ENCODE measurements at places on chromosomes 11 and 22.

- no peak for DNase-seq
These were observed 100.0 kb downstream of the ADAMTS15 start for GRCh38 chr11:130548491-130548833.

DNA sequence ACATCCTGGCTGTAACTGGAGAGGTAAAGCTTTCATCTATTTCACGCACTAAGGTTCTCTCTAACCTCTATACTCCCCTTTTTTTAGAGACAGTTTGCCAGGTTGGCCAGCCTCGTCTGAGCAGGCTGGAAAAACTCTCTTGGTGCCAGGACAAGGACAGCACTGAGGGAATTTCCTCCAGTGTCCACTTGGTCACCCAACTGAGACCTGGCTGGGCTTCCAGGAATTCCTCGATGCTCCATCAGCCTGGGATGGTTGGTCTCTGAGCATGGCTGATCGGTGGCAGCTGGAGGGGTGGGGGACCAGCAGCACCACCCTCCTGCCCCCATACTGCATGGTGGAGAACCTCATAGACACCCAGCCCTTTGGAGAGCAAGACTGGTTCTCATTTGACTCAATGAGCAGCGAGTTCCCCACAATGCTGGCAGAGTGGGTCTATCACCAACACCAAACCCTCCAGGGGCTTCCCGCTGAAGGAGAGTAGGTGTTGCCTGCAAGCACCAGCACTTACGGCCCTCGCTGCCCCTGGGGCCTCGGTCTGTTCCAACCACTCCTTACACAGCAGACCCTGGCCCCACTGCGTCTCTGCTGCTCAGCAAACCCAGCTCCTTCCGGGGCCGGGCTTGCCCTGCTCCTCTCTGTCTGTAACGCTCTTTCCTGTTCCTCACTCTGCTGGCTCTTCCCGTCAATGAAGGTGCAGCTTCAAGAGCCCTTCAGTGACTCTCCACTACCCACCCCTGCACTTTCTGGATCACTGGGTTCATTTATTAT, 122.2 kb downstream of the ST3GAL4 start:
- DNase-seq, result no peak

DNA sequence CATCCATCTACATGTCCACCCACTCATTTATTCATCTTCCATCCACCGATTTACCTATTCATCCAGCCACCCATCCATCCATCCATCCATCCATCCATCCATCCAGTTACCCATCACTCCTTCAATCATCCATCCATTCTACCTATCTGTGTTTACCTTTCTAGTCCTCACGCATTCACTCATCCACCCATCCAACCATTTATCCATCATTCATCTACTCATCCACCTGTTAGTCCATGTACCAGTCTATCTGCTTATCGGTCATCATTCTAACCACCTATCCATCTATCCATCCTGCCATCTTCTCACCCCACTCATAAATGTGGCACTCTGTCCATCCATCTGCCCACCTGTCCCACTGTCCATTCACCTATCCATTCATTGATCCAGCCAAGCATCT, 21.9 kb upstream of the MYEOV start:
- no peak for DNase-seq

DNA sequence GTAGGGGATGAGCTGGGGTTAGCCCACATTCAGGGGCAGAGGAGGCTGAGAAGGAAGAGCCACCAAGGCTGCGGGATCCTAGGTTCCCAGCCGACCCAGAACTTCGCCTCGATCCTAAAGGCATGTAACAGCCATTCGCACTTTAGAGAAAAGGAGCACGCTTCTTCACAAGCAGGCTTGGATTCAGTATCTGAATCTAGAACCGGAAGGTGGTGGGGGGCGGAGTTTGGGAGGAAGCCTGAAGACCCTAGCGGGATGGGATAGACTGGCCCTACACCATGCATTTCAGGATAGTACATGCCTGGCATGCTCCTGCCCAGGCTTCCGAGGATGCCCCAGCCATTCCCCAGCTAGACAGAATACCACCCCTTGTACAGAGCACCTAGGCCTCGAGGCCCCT, 4.4 kb downstream of the SCARF2 start:
- DNase-seq, result no peak

GRCh38 chr11:61630089-61630488, 49.2 kb upstream of the SYT7 start:
- no peak for DNase-seq
